ENCODE measurements at places on chromosomes 13 and 19. TPM values are rescaled to one million over a fixed set of nuclear protein-coding genes. Genes with fewer than 3 reads are reported as not detected.

Gene COX7A1
- 32.7 TPM for total RNA-seq

- no peak for DNase-seq
These were observed 7.5 kb upstream of the C1QTNF9 start for GRCh38 chr13:24301911-24302310.

DNA sequence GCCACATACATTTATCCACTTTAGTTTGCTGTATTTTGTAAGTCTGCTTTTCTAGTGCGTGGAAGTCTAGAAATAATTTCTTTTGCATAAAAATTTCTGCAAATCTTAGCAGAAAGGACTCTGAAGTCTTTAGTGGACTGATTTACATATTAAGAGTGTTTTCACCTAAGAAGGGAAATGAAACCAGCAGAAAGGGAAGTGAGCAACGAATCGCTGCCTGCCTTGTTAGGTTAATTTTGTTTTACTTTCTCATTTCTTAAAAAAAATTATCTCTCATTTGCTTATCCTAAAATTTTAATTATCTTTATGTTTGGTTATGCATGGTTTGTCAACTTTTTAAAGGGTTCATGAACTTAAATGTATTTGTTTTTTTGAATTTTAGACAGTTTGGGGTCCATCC lies 767 bp upstream of the GPR18 start:
- no peak for DNase-seq

Gene PDX1
- total RNA-seq, result not detected

DNA sequence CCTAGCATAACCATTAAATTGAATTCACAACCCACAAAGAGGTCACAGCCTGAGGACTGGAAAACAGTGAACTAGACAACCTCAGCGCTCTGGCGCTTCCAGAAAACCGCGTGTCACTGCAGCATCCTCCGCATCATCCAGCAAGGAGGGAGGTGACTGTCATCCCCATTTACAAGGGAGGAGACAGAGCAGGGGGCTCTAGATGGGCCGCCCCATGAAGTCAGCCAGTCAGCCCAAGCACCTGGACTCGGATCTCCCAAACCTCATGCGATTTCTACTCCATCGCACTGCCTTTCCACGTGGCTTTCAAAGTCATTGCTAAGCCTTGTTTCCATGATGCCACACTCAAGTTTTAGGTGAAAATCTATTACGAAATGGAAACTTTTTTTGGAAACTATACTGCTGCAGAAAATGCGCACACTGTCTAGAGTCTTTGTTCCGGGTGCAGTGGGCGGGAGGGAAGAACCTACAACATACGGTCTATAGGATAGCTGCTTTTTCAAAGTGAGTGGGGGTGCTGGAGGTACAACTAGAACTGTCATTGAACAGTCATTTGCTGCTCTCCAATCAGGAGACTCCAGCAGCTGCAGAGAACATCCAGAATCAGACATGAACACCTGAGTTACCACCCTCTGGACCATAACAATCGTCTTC lies 2.8 kb downstream of the AP3D1 start:
- DNase-seq, result no peak

Gene GNG8
- not detected for total RNA-seq

Gene ZNF552
- total RNA-seq, result 7.2 TPM

DNA sequence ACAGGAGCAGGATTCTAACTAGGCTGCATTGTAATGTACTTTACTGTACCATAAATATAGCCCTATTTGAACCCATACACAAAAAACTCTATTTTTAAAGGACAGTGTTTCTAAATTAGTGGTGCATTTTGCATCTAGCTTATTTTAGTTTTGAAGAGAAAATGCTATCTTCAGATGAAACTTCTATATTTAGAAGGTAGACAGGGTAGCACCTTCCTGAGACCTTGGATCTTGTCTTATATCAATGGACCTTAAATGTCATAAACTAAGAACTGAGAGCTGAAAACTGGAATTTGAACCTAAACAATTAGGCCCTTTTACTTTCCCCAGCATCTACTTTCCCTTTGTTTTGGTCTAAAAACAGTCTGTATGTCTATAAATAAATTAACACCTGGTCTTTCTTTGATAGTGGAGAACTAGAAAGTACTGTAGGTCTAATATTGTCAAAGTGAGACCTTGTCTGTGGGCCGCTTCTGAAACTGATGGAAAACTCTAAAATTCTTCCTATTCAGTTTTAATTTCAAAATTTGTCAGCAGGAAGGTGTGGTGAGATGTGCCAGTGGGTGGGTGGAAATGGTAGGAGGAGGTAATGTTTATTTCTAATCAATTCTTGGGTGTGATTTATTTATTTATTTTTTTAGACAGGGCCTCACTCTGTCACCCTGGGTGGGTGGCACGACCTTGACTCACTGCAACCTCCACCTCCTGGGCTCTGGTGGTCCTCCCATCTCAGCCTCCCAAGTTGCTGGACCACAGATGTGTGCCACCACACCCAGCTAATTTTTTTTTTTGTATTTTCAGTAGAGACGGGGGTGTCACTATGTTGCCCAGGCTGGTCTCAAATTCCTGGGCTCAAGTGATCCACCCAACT lies 10.1 kb downstream of the COG3 start:
- DNase-seq, result no peak

DNA sequence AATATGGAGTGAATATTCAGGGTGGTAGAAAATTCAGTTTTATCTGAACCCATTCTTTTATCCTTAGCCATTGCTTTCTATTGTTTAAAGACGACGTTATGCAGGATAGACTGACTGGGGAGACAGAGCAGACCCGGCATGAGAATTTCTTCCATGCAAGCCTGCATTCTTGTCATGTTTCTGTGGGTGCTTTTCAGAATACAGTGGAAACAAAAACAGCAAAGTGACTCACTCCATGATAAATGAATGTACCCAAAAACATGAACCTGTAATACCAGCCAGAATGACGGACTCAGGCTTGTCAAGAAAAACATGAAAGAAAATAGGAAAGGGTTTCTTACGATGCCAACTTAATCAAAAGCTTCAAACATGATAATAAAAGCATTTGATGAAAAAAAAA lies 924.0 kb downstream of the EFNB2 start:
- peak; percentile 6 for DNase-seq

Gene CD79A
- 0.13 TPM for total RNA-seq

GRCh38 chr13:31982124-31982523 lies 49.5 kb upstream of the FRY start:
- DNase-seq, result no peak

DNA sequence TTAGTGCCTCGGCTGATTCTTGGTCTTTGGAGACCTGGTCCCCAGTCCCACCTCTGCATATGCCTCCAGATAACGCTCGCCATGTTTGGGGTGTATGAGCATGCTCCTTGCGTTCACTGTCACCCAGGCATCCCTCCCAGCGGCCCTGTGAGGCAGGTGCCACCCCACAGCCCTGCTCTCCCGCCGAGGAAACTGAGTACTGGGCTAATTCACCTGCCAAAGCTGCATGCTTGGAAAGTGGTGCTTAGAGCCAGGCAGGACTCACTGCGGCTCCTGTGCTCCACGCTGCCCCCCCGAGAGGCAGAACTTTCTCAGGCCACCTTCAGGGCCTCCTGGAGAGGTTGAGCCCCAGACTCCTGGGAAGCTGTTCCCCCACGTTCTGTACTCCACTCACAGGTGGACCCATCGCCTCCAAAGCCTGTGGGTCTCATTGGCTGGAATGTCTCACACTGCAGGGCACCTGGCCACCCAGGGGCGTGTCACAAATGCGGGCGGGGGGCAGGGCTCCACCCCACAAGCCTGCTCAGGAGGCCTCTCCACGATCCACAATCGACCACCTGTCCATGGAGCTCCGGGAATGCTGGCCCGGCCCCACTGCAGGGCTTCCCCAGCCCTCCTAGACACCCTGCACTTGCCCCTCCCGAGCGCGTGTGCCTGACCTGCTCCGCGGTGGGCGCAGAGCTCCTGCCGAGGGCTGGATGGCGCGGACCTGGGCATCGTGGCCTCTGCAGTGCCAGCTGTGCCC lies 64.6 kb downstream of the ATP11A start:
- no peak for DNase-seq

GRCh38 chr13:99978799-99979452 lies 2.7 kb upstream of the ZIC2 start:
- no peak for DNase-seq

Gene FPR3
- total RNA-seq, result 0.13 TPM

DNA sequence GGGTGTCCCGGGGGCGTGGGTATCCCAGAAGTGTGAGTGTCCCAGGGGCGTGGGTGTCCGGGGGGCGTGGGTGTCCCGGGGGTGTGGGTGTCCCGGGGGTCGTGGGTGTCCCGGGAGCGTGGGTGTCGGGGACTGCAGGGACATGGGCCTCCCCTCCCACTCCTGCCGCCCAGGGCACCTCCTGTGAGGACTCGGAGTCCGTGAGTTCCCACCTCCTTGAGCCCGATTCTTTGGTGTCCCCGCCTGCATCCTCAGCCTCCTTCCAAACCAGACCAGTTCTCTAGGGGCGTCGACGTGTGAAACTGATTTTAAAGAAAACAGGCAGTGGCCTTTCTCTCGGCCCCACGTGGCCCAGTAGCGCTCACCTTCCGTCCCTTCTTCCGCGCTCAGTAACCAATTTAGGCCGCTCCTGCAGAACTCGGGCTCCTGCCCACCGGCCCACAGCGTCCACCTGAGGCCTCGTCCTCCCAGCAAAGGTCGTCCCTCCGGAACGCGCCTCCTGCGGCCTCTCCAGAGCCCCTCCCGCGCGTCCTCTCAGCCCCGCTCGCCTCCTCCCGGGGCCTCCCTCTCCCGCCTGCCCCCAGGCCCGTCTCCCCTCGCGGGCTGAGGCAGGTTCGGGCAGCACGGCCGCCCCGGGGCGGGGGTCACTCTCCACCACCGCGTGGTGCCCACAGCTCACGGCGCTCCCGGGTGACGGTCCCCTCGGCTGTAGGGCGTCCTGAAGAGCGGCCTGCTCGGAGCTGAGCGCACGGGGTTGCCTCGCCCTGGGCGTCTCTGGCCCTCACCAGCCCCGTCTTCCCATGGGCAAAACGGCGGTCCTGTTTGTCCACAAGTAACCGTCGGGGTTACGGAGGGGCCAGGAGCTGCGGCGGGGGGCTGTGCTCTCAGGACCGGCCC lies 3.8 kb downstream of the F7 start:
- DNase-seq, result no peak

- DNase-seq, result no peak
These were observed 722 bp upstream of the TIMM50 start for GRCh38 chr19:39479916-39480315.

DNA sequence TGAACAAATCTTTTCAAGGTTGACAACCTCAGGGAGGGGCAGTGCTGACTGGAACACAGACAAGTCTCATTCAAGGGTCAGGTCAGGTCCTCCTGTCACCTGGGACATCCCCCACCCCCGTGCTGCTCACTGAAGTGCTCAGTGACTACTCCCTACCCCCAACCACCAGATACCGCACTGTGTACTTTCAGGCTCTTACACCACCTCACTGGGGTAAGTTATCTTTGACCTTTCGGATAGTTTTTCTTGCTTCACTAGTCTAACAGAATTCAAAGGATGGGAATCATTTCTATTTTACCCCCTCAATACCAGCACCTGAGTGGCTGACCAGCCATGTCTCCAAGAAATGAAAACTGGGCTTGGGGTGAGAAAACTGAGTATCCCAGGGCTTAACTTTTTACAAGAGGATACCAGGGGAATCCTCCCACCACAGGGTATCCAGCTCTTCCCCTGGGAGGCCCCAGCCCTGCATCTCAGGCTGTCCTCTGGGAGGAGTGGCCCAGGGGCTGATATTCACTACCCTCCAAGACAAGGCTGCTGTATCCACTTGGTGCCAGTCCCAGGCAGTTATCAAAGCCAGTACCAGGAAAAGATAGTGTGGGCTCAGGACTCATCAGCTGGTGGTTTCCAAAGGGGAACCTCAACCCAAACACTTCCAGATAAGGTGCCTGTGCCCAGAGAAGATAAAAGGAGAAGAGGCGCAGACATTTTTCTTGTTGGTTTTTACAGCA lies 2.1 kb downstream of the ZNF563 start:
- DNase-seq, result no peak

DNA sequence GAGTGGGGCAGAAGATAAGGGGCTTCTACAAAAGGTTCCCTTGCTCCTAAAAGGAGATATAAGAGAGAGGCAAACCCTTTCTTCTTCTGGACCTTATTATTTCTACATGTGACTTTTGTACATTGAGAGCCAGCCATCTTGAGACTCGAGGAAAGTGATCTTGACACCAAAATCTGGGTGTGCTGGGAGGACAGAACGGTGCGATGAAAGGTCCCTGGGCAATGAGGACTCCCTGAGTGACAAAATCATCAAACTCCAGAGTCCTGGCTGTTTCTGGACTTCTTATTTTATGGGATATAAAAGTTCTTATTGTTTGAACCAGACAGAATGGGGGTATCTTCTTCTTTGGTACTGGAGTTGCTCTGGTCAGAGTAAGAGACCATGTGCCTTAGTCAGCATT lies 411.0 kb downstream of the ZNF536 start:
- no peak for DNase-seq

Gene POLR1D
- 86.3 TPM for total RNA-seq

DNA sequence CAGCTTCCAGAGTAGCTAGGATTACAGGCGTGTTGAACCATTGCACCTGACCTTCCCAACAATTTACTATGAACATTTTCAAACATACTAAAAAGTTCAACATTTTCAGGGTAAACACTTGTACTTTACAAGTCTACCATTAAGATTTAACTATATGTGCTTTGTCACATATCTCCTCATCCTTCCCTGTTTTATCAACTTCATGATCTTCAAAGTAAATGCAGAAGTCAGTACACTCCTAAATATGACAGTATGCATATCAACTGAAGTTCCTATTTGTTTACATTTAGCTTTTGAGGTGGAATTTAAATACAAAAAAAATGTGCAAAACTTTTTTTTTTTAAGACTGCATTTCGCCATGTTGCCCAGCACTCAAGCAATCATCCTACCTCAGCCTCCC lies 18.5 kb downstream of the LNX2 start:
- DNase-seq, result no peak

GRCh38 chr19:55486971-55487923 lies 989 bp upstream of the SSC5D start:
- peak; percentile 89 for DNase-seq

Gene CCNE1
- total RNA-seq, result 4.0 TPM

DNA sequence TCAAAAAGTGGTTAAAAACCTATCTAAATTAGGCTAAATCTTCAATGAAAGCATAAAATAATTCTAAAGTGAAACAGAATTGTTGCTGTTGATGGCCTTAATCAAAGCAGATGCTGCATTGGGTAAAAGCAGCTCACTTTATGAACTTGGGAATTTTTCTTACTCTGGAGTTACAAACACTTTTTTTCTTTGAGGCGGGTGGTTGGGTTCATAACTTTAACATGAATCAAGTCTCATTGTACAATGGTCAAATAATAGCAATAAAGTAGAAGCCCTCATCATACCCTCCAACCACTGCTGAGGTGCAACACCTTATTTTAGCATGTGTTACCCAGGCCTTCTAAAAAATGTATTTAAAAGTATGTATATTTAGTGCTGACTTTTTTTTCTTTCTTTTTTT lies 29.1 kb downstream of the NUP58 start:
- no peak for DNase-seq

- no peak for DNase-seq
These were observed 27.8 kb upstream of the OR1M1 start for GRCh38 chr19:9058905-9059667.

- peak; percentile 63 for DNase-seq
These were observed 9.7 kb downstream of the DEDD2 start for GRCh38 chr19:42207767-42208271.

Data from dermis microvascular lymphatic vessel endothelial cell (primary cell).